CD4-positive, alpha-beta T cell treated with Interleukin-15 for 1 hour (primary cell): ENCODE measurements at places on chromosomes 12 and 14.

GRCh38 chr12:89189448-89189847 is 162.9 kb downstream of the DUSP6 start:
- DNase-seq = no peak

DNA sequence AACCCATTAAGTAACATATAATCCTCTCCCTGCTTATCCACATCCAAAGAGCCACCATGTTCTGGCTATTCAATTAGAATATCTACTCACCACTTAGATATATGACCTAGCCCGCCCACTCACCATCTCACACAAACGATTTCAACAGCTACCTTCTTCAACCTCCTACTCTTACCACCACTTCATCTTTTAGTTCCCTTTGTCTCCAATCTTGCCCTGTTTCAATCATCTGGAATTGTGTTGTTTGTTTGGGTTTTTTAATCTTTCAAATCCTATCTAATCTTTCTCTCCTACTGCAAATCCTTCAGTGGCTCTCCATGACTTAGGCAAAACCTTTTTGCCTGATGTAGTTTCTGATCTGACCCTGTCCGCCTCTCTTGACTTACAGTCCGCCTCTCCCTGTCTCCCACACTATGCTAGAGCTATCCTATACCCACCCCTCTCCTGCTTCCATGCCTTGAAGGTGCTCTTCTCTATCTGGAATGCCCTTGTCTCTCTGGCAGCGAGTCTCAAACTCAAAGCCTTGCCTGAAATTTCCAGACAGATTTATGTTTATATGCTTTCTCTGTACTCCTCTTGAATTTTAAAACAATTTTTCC is 161.0 kb upstream of the CRY1 start:
- no peak for DNase-seq

DNA sequence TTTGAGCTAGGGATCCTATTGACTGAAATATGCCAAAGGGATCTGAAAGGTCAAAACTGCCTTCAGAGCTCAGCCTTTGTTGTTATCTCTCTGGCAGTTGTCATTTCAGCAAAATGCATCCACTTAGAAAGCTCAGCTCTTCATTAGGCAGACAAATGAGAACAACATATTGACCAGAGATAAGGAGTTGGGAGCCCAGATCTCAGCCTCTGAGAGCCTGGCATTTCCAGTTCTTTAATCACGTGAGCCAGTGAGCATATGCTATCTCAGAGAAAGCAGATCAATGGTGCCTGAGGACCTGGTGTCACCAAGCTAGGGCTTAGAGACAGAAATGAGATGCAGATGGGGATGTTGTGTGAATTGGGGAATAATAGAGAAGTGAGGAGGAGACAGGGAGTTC is 101.1 kb downstream of the DAD1 start:
- DNase-seq = no peak

DNA sequence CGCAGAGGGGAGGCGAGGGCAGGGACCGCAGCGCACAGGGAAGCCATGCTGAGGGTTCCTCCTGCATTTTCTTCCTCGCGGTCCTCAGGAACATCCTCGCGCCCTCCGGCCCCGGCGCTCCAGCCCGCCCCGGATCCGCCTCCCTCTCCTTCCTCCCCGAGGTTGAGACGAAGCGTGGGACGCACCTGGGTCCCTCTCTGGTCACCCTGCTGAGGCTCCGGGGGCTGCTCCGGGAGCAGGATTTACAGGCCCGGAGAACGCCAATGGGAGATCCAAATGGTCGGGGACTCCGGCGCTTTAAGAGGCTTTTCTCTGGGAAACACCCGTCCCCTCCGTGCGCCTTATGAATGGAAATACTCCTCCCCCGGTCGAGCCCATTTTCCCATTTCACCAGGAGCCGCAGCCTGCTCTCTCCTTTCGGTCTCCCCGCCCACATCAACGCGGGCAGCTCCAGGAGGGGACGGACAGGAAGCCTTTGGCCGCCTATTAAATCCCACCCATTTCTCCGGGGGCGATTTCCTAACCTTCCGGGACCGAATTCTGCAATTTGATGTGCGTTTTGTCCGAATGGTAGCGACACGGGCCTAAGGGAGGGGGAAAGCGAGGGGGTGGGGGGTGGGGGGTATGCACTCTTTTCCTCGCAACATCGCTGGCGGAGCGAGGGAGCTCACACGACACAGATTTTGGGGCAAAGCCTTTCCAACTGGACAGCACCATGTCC is at the start of gene UNC79:
Gene UNC79 (plus strand): TSS at position 625 of the 721 bp plus-strand sequence. CDS start 91 bp downstream, at position 716.
- DNase-seq = no peak

GRCh38 chr14:101101456-101102056 is 198.0 kb upstream of the RTL1 start:
- DNase-seq = peak; percentile 10

DNA sequence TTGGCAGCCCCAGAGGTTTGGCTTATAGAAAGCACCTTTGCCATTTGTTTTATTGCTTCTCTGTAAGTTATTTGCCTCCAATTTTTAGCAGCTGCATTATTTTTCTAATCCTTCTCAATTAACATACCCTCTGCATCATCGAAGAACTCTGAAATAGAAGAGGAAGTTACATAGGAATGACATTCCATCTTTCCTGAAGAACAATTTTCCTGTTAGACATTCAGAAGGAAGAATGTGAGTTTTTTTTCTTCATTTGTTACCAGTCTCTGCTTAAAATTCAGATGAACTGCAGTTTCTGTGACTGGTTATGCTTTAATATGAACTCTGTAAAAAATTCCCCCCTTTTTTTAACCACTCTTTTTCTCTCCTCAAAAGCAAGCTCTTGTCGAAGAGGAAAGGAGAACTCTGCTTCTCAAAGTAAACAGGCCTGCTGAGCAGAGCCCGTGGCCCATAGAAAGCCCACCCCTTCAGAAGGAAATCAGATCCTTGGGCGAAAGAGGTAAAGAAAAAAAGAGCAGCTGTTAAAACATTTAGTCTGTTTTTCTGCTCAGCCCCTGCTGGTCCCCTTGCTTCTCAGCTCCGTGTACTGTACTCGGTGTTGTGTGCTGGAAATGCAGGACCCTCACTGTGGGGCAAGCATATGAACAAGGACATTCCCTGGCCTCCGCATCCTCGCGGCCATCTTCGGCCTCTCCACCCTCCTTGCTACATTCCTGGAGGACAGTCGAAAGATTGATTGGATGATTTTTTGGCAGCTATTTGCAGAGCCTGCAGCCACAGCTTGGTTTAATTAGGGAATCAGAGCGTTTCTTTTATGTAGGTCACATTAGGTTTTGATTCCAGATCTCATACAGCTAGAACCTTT is 164.4 kb upstream of the LRIG3 start:
- no peak for DNase-seq

GRCh38 chr12:66047411-66048021 is 83.0 kb downstream of the LLPH start:
- DNase-seq = no peak

- DNase-seq = peak; percentile 49
Observed at GRCh38 chr12:94140556-94140955, 7.8 kb upstream of the PLXNC1 start.

GRCh38 chr14:24255438-24255837 is 7.5 kb downstream of the TGM1 start:
- no peak for DNase-seq

DNA sequence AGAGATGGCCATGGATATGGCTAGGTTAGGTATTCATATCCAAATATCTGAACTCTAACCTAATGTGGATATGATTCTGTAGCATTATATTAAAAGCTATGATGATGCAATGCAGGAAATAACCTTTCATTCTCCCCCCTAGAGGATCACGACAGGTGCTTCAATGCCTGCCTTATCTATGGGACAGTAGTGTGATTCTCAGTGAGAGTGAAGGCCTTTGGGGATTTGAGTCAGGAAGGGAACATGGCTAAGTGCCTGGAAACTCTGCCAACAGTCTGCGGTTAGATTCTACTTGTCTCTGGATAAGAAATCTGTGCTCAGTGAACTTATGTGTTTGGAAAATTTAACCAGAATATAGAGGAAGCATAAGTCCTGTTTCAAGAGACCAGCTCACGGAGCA is 81.8 kb downstream of the SLC38A1 start:
- no peak for DNase-seq
